ENCODE measurements at places on chromosomes 13 and 19. TPM values are rescaled to one million over a fixed set of nuclear protein-coding genes. Genes with fewer than 3 reads are reported as not detected.

Gene SULT2A1
- total RNA-seq: not detected

Gene CD22
- total RNA-seq: 1.6 TPM

Gene SGCG
- 0.16 TPM for total RNA-seq

Gene ARHGEF7
- 170 TPM for total RNA-seq

Gene LSM7
- total RNA-seq: 82.6 TPM

Gene ETV2
- 0.13 TPM for total RNA-seq

Gene SKA3
- 5.8 TPM for total RNA-seq

Gene PEAK3
- not detected for total RNA-seq

Gene NCCRP1
- not detected for total RNA-seq

Gene ZNF433
- total RNA-seq: 1.6 TPM

Gene PEPD
- 53.1 TPM for total RNA-seq

Gene EDNRB
- 37.7 TPM for total RNA-seq

Gene MCEMP1
- not detected for total RNA-seq

Gene UNC13A
- total RNA-seq: 0.57 TPM

Gene PROZ
- total RNA-seq: not detected

Gene ZNF98
- total RNA-seq: 0.06 TPM

Gene KIR2DL4
- total RNA-seq: not detected

Gene IGSF23
- 0.38 TPM for total RNA-seq

Gene KLHL1
- total RNA-seq: not detected

Gene NLRP5
- total RNA-seq: not detected

Gene KLK13
- not detected for total RNA-seq

Gene FFAR1
- total RNA-seq: not detected

Gene VASP
- 100 TPM for total RNA-seq

Gene C13orf46
- 0.16 TPM for total RNA-seq

Gene DNAJC3
- 40.2 TPM for total RNA-seq

Gene CRX
- under 0.01 TPM for total RNA-seq

Gene NAPSA
- not detected for total RNA-seq

Gene PRX
- total RNA-seq: 1.1 TPM

Gene TUBA3C
- not detected for total RNA-seq

Gene NLRP9
- total RNA-seq: not detected

Gene CGB2
- total RNA-seq: not detected

Gene FGF21
- total RNA-seq: not detected

Gene SLC25A42
- total RNA-seq: 4.8 TPM

Gene ZNF45
- total RNA-seq: 11.5 TPM

Gene PNMA8C
- total RNA-seq: not detected

Gene HCN2
- 0.32 TPM for total RNA-seq

Gene IFNL4
- total RNA-seq: not detected

Gene ZNF71
- 25.5 TPM for total RNA-seq

Gene TPM4
- total RNA-seq: 402 TPM

Gene MATK
- 0.50 TPM for total RNA-seq

Gene NPAS1
- total RNA-seq: under 0.01 TPM

Gene RASIP1
- 78.2 TPM for total RNA-seq

Gene TUBB4A
- total RNA-seq: not detected

Gene HTR2A
- not detected for total RNA-seq

Gene WDR88
- total RNA-seq: not detected

Gene TNFAIP8L1
- 74.3 TPM for total RNA-seq

Gene BRME1
- total RNA-seq: 0.63 TPM

Gene LONP1
- 58.9 TPM for total RNA-seq

Gene ZSCAN1
- 0.25 TPM for total RNA-seq

Gene DPF1
- 0.31 TPM for total RNA-seq

Gene CAMSAP3
- 0.19 TPM for total RNA-seq

Gene SLITRK5
- total RNA-seq: under 0.01 TPM

Gene GFY
- not detected for total RNA-seq

Gene PRTN3
- not detected for total RNA-seq

Gene ZNF486
- total RNA-seq: 4.2 TPM

All from bladder microvascular endothelial cell (primary cell).